ENCODE measurements at places on chromosomes 11 and 22.

GRCh38 chr22:38704654-38705234, 1.0 kb upstream of the GTPBP1 start:
- no peak for DNase-seq

DNA sequence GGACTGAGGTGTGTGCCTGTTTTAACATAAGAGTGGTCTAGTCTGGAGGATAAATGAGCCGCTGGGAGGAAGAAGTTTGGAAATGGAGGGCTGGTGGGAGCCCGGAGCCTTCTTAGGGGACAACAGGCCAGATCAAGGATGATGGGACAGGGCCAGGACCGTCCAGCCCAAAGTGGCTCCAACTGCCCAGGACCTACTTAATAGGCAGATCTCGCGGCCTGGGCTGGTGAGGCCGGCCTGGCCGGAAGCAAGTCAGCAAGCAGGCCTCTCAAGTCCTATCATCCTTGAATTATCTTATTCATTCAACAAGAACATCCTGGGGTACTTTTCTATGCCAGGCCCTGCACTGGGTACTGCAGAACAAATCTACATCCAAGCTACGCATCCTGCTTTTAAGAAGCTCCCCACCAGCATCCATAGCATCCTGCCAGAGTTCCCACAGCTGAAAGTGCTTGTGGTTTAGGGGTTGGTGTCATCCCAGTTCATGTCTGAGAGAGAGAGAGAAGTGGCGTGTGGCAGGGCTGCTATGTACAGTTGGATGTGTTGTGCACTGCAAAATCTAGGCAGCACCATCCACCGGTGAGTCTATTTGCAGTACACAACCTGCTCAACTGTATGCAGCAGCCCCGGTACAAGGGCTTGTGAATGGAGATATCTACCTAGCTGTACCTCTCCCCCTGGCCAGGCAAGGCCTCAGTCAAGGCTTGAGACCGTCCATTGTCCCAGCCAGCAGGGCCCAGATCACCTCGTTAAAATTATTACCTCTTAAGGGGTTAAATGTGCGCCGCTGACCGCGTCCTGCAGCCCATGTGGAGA, 82.1 kb downstream of the FBLN1 start:
- no peak for DNase-seq

DNA sequence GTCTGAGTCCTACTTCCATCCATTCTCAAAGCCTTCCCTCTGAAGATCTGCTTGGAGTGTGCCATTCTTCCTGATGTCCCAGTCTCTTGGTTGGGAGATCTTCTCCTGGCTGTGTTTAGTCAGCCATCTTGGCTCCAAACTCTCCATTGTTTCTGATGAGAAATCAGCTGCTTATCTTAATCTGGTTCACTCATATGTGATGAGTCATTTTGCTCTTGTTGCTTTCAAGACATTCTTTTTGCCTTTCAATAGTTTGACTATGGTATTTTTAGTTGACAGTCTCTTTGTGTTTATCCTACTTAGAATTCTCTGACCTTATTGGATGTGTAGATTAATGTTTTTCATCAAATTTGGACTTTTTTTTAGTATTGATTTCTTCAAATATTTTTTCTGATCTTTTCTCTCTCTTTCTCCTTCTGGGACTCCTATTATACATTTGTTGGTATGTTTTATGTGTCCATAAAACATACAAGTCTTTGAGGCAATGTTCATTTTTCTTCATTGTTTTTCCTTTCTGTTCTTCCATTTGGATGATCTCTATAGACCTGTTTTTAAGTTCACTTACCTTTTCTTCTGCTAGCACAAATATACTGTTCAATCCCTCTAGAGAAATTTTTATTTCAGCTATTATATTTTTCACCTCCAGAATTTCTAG, 77.2 kb upstream of the CLPB start:
- DNase-seq: no peak

- DNase-seq: no peak
Observed at GRCh38 chr22:27352426-27352825, 449.1 kb downstream of the MN1 start.

- DNase-seq: no peak
Observed at GRCh38 chr11:131980888-131981668, 610.7 kb downstream of the NTM start.

DNA sequence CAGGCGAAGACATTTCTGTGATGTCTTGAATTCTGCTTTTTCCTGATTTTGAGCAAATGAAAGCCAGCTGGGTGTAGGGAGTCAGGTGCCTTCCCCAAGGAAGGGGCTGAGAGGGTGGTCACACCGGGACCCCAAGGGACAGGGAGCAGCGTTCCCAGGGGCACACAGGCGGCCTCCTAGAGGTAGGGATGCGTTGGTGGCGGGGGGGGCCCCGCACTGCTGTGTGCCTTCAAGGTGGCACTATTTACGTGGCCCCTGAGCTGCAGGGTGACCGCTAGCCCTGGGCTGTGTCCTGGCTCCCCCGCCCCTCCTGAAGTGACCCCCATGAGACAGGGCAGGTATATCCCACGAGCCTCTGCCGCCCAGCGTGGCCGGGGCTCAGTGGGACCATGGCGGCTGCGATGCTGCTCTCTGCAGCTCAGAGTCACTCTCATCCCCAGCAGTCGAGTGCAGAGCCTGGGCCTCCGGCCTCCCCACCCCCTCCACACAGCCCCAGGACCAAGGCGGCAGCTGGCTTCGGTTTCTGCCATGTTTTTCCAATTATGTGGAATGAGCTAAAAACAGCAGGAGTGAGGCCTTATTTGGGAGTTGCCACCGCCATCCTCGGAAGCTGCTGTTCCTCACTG, 60.9 kb downstream of the LRP5 start:
- no peak for DNase-seq

GRCh38 chr11:1739576-1739975, 10.8 kb downstream of the IFITM10 start:
- no peak for DNase-seq
